ENCODE measurements at places on chromosomes 1 and 21.

DNA sequence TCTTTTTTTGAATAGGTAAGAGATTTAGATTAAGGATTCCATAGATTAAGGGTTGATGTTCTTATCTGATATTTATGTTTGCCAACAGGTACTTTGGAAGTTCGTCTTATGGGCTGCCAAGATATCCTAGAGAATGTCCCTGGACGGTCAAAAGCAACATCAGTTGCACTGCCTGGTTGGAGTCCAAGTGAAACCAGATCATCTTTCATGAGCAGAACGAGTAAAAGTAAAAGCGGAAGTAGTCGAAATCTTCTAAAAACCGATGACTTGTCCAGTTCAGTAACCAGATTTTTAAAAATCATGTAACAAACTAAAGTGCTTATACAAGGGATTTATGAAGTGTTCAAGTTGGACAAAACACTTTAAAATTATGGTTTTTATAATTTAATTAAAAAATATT lies 100.5 kb downstream of the PKN2 start:
- peaks cover 57% of the 10 kb centered on the region for H3K36me3 ChIP-seq
- H3K4me3 ChIP-seq: no peak overlapping the region
- no peak overlapping the region for H3K27ac ChIP-seq
- no peaks in the 10 kb centered on the region for H3K4me1 ChIP-seq
- no peaks in the 10 kb centered on the region for H3K27me3 ChIP-seq

- no peaks in the 10 kb centered on the region for H3K27me3 ChIP-seq
- H3K4me3 ChIP-seq: no peak overlapping the region
- no peaks in the 10 kb centered on the region for H3K4me1 ChIP-seq
- no peak overlapping the region for H3K27ac ChIP-seq
- DNase-seq: peak; percentile 27
These were observed 137.4 kb upstream of the USP25 start for GRCh38 chr21:15592271-15592860.

- DNase-seq: no peak
- H3K27ac ChIP-seq: peak overlapping the region; percentile 40
- H3K36me3 ChIP-seq: peaks cover 9% of the 10 kb centered on the region
- no peak overlapping the region for H3K4me3 ChIP-seq
- H3K27me3 ChIP-seq: no peaks in the 10 kb centered on the region
- peaks cover 13% of the 10 kb centered on the region for H3K4me1 ChIP-seq
These were observed 193.9 kb downstream of the DHRS3 start for GRCh38 chr1:12424087-12424529.

- H3K36me3 ChIP-seq: no peaks in the 10 kb centered on the region
- peaks cover 9% of the 10 kb centered on the region for H3K4me1 ChIP-seq
- no peak overlapping the region for H3K27ac ChIP-seq
- H3K27me3 ChIP-seq: no peaks in the 10 kb centered on the region
- no peak for DNase-seq
- H3K4me3 ChIP-seq: no peak overlapping the region
These were observed 399 bp upstream of the PTPRC start for GRCh38 chr1:198638441-198638840.

DNA sequence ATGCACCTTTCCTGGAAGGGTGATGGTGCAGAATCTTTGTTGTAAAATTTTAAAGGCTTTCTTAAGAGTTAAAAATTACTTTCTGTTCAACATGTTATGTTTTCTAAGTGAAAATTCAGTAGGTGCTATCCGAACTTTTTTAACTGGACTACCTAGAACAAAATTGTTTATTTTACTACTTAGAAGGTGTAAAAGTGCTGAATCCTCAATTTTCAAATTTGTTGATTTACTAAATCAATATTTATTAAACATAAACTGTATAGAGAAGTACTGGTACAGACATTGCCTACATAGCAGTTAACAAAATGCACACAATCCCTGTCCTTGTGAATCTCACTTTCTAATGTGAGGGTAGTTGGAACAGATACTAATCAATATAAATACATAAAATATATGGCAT lies 277.5 kb downstream of the CTH start:
- no peak for DNase-seq
- no peak overlapping the region for H3K27ac ChIP-seq
- H3K27me3 ChIP-seq: no peaks in the 10 kb centered on the region
- H3K36me3 ChIP-seq: no peaks in the 10 kb centered on the region
- H3K4me3 ChIP-seq: no peak overlapping the region

- no peaks in the 10 kb centered on the region for H3K36me3 ChIP-seq
- no peaks in the 10 kb centered on the region for H3K4me1 ChIP-seq
- H3K4me3 ChIP-seq: no peak overlapping the region
- DNase-seq: peak; percentile 77
- H3K27me3 ChIP-seq: no peaks in the 10 kb centered on the region
- H3K27ac ChIP-seq: no peak overlapping the region
These were observed 5.1 kb downstream of the HSPB7 start for GRCh38 chr1:16012590-16013219.
